Osteocyte (in vitro differentiated cells): ENCODE measurements at places on chromosomes 6 and 20. TPM values are rescaled to one million over a fixed set of nuclear protein-coding genes. Genes with fewer than 3 reads are reported as not detected.

The CST3 gene
- total RNA-seq = 705 and 710 TPM in 2 replicates

The NOX3 gene
- total RNA-seq = not detected in 2 replicates

The TAP2 gene
- 50.1 and 51.9 TPM in 2 replicates for total RNA-seq

DNA sequence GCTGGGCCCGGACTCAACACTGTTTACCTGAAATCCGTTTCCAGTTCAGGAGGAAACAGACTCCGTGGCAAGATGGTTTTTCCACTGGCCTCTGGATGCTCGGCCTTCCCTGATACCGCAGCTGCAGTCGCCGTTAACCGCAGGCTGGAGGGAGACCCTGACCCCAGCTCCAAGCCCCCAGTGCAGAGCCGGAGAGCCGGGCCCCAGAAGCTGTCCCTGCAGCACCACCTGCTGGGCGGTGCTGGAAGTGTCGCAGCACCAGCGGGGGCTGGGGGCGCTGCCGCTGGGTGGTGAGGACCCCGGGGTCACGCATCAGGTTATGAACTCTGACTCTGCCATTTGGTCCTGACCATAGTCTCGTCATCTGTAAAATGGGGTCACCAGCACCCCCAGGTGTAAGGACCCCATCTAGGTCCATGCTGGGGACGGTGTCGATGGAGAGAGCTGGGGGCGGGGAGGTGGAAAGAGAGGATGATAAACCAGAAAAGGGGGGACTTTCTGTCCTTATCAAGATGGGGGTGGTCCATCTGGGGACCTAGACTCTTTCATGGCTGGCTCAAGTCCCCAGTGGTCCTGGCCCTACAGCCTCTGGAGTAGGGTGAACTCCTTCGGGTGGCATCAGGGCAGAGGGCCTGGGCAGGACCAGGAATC, 20.8 kb upstream of the CHRNA4 start:
- peaks cover 25% of the 10 kb centered on the region for H3K27me3 ChIP-seq
- no peak overlapping the region for H3K4me3 ChIP-seq
- H3K27ac ChIP-seq = no peak overlapping the region

DNA sequence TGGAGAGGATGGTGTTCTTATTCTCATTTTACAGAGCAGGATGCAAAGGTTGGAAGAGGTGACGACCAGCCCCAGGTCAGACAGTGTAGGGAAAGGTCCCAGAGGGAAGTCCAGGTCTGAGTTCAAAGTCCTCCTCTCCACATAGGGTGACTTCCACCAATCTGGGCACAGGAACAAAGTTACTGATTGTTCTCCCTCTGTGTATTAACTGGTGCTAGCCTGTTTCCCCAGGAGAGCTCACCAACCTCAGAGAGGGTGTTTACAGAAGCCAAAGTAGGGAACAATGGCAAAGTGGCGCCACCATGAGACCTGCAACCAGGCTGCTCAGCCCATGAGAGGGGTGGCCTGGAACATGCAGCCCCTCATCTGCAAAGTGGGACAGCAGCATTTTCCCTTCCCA, 16.8 kb upstream of the SIRPB1 start:
- H3K27ac ChIP-seq = no peak overlapping the region
- H3K4me3 ChIP-seq = no peak overlapping the region
- no peaks in the 10 kb centered on the region for H3K27me3 ChIP-seq
- H3K36me3 ChIP-seq = no peaks in the 10 kb centered on the region
- no peak for DNase-seq

GRCh38 chr20:57879779-57880570, 170.2 kb upstream of the PMEPA1 start:
- DNase-seq = peak; percentile 80
- peak overlapping the region; percentile 3 for H3K4me3 ChIP-seq
- H3K36me3 ChIP-seq = no peaks in the 10 kb centered on the region
- H3K27me3 ChIP-seq = peaks cover 27% of the 10 kb centered on the region
- peak overlapping the region; percentile 86 for H3K27ac ChIP-seq

GRCh38 chr20:22572491-22572890, 11.9 kb downstream of the FOXA2 start:
- peaks cover 5% of the 10 kb centered on the region for H3K4me1 ChIP-seq
- no peak overlapping the region for H3K4me3 ChIP-seq
- H3K36me3 ChIP-seq = no peaks in the 10 kb centered on the region
- H3K27ac ChIP-seq = no peak overlapping the region
- no peak for DNase-seq

DNA sequence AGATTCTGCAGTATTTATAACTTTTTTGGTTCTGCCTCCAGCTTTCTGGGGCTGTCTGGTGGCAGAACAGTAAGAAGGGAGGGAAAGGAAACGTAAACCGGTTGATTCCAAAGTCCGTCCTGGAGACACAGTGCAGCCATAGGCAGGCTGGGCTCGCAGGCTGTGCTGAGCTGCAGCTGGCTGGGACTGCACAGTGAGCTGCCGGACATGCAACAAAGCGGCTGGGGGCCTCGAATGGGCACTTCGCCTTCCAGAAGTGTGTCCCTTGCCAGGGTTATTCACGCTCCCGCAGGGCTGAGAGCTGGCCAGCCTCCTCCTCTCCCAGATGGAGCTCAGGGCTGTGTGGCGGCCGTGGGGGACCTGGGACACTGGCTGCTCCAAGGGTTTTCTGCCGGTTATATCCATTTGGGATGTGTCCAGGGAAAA, 78.1 kb upstream of the CD93 start:
- peaks cover 18% of the 10 kb centered on the region for H3K4me1 ChIP-seq
- H3K36me3 ChIP-seq = no peaks in the 10 kb centered on the region
- DNase-seq = peak; percentile 82
- H3K27me3 ChIP-seq = no peaks in the 10 kb centered on the region

- H3K36me3 ChIP-seq = no peaks in the 10 kb centered on the region
- H3K27me3 ChIP-seq = peaks cover 11% of the 10 kb centered on the region
- no peak overlapping the region for H3K4me3 ChIP-seq
- H3K4me1 ChIP-seq = no peaks in the 10 kb centered on the region
- peak; percentile 79 for DNase-seq
- H3K27ac ChIP-seq = no peak overlapping the region
These were observed 35.9 kb upstream of the CST7 start for GRCh38 chr20:24913076-24913628.

- H3K27me3 ChIP-seq = peaks cover 1% of the 10 kb centered on the region
- DNase-seq = no peak
- no peaks in the 10 kb centered on the region for H3K36me3 ChIP-seq
- no peak overlapping the region for H3K27ac ChIP-seq
- H3K4me1 ChIP-seq = no peaks in the 10 kb centered on the region
- no peak overlapping the region for H3K4me3 ChIP-seq
These were observed 14.2 kb downstream of the COL19A1 start for GRCh38 chr6:69880601-69881000.
